Caki2 (cell line): ENCODE measurements at places on chromosomes 16 and 17.
A peak's percentile ranks its signal among the peaks of the same experiment; 100 is the strongest.

DNA sequence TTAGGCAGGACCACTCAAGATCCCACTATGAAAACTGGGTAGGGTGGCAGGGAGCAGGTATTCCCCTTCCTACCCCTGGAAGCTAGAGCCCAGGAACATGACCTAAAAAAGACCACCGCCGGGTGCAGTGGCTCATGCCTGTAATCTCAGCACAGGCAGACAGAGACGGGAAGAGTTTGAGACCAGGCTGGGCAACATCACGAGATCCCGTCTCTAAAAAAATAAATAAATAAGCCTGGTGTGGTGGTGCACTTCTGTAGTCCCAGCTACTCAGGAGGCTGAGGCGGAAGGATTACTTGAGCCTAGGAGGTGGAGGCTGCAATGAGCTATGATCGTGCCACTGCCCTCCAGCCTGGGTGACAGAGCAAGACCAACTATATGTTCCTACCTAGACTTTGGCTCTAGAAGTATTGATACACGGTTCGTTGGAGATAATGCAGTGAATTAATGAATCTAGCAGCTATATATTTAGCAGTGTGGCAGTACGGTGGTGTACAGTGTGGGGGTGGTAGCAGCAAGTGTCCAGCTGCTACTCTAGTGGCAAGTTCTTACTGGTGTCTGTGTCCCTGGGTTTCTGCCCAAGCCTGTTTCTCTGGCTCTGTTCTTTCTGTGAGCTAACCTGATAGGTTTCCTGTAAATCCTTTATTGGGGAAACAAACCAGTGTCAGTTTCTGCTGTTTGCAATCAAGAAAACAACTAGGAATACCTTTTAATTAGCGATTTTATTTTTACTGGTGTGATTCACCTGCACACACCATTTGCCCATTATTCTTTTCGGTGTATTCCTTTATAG lies 3.3 kb upstream of the USP31 start:
- DNase-seq: no peak

- peak; percentile 79 for DNase-seq
Observed at GRCh38 chr16:75306099-75306762, 54.8 kb upstream of the BCAR1 start.

- DNase-seq: no peak
Observed at GRCh38 chr17:36214918-36215317, 4.1 kb downstream of the CCL4L2 start.

DNA sequence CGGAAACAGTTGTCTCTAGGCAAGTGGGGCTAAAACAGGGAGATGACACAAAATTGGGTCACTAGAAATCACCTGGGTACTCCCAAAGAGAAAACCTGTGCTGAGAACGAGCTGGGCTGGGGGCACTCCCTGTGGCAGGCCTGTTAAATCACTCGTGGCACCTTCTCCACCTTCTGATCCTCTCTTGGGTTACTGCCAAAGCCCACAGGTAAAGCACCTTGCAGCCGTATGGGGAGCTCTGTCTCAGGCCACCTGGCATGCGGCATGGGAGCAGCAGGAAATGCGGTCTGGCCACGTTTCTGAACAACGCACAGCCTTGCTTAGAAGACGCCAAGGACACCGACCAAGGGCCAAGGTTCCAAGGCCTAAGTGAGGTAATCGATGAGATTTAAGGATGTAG lies 21.5 kb upstream of the ICAM2 start:
- DNase-seq: no peak

- DNase-seq: peak; percentile 37
Observed at GRCh38 chr17:38428643-38429371, 543 bp downstream of the ARHGAP23 start.

DNA sequence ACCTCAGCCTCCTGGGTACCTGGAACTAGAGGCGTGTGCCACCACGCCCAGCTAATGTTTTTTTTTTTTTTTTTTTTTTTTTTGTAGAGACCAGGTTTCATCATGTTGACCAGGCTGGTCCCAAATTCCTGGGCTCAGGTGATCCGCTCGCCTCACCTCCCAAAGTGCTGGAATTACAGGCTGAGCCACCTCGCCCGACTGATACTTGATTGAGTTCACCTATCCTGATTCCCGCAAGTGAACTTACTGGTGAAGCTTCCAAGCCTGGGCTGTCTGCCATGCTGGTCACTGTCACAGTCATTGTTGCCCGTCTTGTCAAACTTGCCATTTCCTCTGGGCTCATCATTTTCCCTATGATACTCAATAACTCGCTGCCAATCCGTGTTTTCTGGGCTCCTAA lies 71.1 kb upstream of the MTMR4 start:
- no peak for DNase-seq

- DNase-seq: no peak
Observed at GRCh38 chr16:83402967-83403366, 404.8 kb upstream of the HSBP1 start.

GRCh38 chr16:400061-400591 lies 1.6 kb upstream of the DECR2 start:
- no peak for DNase-seq

- no peak for DNase-seq
Observed at GRCh38 chr16:72711823-72712222, 336.1 kb downstream of the ZFHX3 start.

- DNase-seq: no peak
Observed at GRCh38 chr17:43014020-43014648, 7.5 kb downstream of the IFI35 start.

- no peak for DNase-seq
Observed at GRCh38 chr16:60510941-60511340, 1525.3 kb downstream of the CDH8 start.

DNA sequence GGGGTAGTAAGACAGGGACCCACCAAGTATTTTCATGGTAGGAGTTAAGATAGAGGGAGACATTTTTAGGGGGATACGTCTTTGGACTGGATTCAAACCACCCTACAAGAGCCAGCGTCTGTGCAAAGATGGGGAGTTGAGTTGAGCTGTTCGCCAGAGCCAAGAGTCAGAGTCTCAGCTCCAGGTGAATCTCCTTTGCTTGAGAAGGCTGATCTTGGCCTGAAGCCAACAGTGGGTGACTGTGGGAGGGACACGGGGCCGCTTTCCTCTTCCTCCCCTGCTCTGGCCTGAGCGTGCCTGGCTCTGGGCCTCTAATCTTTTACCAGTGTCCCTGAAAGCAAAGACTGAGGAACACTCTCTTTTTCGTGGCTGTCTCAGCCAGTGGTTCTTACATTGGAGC lies 5.4 kb downstream of the TLE7 start:
- no peak for DNase-seq

DNA sequence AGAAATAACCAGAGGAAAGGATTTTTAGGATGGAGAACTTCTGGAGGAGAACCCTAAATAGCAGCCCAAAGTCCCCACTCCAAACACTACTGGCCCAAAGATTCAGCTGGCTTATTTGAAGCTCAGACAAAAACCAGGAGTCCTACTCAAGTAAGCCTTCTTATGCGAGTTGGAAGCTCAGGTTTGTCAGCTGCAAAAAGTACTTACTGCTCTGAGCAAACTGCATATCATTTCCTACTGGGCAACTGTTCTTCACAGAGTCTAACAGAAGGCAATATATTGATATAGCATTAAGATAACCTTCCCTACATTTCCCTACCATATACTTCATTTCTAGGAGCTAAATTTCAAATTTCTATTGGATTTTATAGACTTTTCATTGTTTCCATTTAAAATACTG lies 76.1 kb upstream of the CORO6 start:
- no peak for DNase-seq

DNA sequence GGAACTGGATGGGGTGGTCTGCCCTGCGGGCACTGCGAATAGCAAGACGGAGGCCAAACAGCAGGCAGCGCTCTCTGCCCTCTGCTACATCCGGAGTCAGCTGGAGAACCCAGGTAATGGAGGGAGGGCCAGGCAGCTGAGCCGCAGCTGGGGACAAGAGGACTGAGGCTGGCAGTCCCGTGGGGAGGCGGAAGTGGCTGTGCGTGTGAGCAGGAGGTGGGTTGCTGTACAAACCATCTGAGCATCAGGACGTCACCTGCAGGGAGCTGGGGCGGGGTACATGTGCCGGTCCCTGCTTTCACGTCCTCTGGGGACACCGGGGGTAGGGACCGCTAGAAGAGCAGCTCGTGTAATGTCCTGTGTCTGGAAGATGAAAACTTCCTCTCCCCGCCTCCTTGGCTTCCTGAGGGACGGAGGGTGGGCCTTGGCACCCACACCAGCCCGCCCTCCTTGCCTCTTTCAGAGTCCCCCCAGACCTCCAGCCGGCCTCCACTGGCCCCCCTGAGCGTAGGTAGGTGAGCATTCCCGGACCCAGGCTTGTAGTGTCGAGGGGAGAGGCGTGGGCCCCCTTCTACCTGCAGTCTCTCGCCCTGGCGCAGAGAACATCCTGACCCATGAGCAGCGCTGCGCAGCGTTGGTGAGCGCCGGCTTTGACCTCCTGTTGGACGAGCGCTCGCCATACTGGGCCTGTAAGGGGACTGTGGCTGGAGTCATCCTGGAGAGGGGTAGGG lies 3.7 kb downstream of the ADAD2 start:
- DNase-seq: no peak

DNA sequence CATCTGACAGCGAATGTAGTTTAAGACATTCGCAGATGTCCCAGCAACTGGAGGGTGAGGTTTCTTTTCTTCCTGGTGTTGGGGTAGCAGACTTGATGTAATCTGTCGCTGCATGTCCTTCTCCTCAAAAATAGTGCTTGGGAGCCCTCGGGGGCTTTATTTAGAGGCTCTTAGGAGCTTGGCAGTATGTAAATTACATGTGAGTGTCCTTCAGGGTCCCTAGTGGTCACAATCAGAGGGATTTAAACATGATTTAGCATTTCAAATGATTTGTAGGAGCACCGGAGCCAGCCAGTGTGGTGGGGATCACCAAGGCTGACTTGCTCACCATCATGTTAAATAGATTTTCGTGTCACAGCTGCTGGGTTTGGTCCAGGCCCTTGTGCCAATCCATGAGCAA lies 8.8 kb upstream of the SALL1 start:
- DNase-seq: no peak

DNA sequence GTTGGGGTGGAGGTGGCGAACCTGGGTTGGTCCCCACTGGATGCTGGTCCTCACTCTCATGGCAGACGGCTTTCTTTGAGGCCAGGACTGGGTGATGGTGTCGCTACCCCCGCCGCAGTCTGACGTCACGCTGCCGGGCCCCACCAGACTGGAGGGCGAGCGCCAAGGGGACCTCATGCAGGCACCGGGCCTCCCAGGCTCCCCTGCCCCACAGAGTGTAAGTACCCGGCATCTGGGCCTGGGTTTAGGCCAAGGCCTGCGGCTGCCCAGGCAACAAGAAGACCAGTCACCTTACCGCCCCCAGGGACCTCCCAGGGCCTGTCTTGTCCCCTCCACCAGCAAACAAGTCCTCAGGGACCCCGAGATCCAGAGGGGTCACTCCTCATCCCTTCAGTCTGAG lies 17.7 kb downstream of the FOXN1 start:
- no peak for DNase-seq

DNA sequence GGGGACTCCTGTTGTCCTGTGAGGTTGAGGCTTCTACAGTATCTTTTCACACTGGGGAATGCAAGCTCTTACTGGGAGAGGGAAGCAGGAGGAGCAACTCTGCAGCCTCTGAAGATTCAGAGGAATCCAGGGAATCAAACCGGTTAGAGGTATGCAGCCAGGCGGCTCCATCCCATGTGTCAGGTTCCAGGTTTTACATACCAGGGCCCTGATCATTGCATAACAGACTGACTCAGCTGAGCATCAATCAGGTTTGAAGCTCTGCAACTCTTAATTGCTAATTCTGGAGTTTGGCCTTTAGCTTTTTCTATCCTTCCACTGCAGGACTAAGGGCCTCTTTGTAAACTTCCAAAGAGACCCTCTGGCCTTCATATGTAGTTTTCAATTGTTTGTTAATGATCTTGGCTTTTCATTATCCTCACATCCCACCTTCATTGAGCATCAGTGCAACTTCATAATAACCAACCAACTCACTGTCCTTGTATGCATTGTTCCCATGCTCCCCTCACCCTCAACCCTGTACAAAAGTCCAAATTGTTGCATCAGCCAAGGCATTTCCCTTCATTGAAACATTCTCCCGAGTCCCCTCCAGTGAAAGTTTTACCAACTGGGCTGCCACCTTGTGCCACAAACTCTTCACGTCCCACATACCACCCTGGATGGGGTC lies 59.7 kb upstream of the DHX40 start:
- no peak for DNase-seq

GRCh38 chr17:4840893-4841242 lies 7.7 kb downstream of the MINK1 start:
- DNase-seq: no peak

DNA sequence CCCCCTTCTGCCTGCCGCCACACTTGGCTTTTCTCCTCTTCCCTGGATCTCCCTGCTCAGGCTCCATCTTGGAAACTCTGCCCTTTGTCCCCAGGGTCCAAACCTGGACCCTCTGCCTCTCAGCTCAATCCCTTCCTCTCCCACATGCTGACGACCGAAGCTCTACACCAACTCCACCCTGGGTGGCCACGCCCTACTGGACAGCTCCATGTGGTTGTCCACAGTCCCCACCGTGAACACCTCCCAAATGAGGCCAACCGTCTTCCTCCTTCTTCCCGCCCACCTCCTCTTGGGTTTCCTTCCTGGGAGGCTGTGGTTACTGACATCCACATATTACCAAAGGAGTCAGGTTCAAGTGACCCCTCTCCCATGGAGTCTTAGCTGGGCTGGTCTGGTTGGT lies 22.6 kb upstream of the MLKL start:
- no peak for DNase-seq

- no peak for DNase-seq
Observed at GRCh38 chr16:72404299-72404698, 232.3 kb upstream of the PMFBP1 start.

GRCh38 chr17:1034652-1035210 lies 37.8 kb downstream of the TIMM22 start:
- no peak for DNase-seq

- DNase-seq: peak; percentile 18
Observed at GRCh38 chr16:46974352-46974751, 878 bp upstream of the DNAJA2 start.

- DNase-seq: no peak
Observed at GRCh38 chr17:61757168-61757567, 106.2 kb downstream of the BRIP1 start.

- DNase-seq: no peak
Observed at GRCh38 chr17:16818340-16818739, 128.3 kb downstream of the CCDC144A start.

DNA sequence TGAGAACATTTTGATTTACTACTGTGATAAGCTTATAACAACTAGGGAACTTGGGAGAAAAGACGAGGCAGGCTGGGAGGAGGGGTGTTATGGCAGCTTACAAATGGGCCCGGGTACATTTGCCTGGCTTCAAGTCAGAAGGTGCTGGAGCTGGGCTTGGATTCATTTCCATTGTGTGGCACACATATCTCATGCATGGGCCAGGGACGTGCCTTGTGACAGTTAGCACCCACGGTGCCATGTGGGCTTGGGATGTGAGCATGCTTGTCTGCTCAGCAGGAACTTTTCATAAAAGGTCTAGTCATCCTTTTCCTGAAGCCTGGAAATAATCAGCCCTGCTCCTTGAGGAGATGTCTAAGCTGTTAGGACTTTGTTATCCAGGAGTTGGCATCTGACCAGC lies 572.2 kb downstream of the CDH13 start:
- no peak for DNase-seq
